ENCODE measurements at places on chromosomes 13 and 19.

DNA sequence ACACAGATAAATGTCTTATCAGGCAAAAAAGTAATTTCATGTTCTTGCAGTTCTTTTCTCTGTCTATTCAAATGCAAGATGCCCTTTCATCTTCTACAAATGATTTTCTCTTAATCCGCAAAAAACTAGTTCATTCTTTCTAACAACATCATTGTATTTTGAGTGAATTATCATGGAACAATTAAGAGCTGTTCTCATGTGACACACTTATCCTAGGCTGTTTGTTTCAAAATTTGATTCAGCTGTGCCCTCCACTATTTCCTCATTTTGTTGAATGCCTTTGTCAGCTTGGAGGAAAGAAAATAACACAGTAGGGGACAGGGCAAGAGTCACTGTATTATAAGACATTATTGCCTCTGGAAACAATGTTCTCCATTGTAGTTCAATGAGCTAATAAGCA, 396.9 kb downstream of the KCTD12 start:
- no peak for DNase-seq

- no peak for DNase-seq
Observed at GRCh38 chr13:100212904-100213553, 124.1 kb downstream of the PCCA start.

- DNase-seq = no peak
Observed at GRCh38 chr19:17863520-17864182, 3.9 kb downstream of the RPL18A start.

GRCh38 chr13:110308656-110309359, 1.7 kb downstream of the COL4A2 start:
- DNase-seq = no peak

- no peak for DNase-seq
Observed at GRCh38 chr13:66977161-66977560, 253.0 kb downstream of the PCDH9 start.

GRCh38 chr13:33296793-33297425, 11.4 kb upstream of the STARD13 start:
- no peak for DNase-seq

DNA sequence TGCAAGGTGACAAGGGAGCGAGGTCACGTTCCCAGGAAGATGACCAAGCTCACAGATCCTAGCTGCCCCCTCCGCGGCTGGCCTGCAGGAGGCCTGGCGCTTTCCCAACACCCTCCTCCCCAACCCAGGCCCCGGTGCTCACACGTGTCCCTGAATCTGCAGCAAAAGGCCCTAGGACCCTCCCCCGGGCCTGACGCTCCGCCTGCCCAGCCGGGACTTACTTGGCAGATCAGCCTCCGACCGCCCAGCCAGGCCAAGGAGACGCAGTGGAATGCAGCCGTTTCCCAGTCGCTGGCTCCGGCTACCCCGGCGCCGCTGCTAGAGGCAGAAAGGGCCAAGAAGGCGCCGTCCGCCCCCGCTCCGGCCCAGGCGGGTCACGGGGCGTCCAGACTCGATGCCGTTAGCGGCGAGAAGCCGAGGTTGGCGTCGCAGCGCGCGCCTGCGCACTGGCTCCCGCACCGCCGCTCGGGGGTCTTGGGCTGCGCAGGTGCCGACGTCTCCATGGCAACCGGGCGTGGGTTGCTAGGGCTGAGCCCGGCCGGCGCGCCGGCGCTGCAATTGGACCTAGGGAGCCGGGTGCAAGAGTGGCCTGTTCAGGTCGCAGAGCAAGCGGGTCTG, at the start of gene PNMA8A:
Gene PNMA8A, minus strand, starts transcription at position 448 of the 618 bp plus-strand sequence. CDS start 528 bp downstream, outside the sequence.
- no peak for DNase-seq

GRCh38 chr19:18489627-18490184, 32.2 kb downstream of the ELL start:
- DNase-seq = no peak

GRCh38 chr19:8342684-8343482, at the start of gene KANK3:
KANK3 (minus strand) TSS chr19:8343262; CDS start chr19:8337828, 5,434 bp downstream.
- DNase-seq = peak; percentile 85

DNA sequence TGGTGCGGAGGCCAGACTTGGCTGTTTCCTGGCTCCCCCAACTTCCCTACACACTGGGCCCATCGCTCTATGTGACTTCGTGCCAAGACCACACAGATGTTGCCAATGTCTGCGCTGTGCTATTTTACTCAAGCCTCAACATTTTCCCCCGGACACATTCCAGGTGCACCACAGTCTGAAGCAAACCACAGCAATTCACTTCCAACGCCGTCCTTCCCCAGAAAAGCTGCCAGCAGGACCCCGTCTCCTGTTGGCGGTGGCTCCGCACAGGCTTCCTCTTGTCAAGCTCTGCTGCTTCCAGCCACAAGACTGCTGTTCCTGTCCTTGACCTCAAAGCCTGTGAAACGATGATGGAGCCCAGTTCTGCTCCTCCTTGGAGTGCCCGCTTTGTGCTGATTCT, 100.7 kb downstream of the CRYL1 start:
- peak; percentile 87 for DNase-seq

DNA sequence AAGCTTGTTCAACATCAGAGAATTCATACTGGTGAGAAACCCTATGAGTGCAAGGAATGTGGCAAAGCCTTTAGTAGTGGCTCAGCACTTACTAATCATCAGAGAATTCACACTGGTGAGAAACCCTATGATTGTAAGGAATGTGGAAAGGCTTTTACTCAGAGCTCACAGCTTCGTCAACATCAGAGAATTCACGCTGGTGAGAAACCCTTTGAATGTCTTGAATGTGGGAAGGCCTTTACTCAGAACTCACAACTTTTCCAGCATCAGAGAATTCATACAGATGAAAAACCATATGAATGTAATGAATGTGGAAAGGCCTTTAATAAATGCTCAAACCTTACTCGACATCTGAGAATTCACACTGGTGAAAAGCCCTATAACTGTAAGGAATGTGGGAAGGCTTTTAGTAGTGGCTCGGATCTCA, 25.2 kb downstream of the ZNF383 start:
- DNase-seq = no peak

All from GDM1 (cell line).